ENCODE measurements at places on chromosomes 6 and 20.

DNA sequence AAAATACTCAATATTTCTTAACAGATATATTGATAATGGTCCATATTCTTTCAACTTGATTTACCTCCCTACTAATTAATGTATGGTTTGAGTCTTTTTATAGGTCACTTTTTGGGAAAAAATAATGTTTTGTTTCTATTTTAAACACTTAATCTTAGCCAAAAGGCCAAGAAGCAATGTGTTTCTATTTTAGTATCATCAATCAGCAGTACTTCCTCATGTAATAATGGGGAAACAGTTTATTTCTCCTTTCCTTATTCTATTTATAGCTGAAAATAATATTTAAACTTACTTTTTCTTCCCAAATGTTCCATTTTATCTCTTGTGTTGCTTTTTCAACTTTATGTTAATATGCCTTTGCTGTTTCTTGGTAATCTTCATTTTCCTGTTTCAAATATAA is 295.1 kb downstream of the ALDH8A1 start:
- DNase-seq, result no peak

DNA sequence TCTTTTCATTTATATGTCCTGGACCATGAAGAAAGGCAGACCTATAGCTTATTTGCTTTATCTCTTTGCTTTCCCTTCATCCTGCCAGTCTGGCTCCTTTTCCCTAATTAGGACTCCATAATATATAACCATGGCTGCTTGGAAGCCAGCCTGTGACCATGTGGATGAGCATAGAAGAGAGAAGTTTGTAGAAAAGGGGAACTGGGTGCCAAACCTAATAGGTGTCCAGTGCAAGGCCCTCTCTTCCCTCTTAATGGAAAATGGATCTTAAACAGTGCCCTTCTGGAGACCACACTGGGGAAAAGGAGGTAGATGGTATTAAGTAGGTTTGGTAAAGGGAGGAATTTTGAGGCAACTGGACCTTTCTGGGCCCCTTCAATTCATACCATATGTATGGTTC is 16.7 kb upstream of the OSTM1 start:
- no peak for DNase-seq

DNA sequence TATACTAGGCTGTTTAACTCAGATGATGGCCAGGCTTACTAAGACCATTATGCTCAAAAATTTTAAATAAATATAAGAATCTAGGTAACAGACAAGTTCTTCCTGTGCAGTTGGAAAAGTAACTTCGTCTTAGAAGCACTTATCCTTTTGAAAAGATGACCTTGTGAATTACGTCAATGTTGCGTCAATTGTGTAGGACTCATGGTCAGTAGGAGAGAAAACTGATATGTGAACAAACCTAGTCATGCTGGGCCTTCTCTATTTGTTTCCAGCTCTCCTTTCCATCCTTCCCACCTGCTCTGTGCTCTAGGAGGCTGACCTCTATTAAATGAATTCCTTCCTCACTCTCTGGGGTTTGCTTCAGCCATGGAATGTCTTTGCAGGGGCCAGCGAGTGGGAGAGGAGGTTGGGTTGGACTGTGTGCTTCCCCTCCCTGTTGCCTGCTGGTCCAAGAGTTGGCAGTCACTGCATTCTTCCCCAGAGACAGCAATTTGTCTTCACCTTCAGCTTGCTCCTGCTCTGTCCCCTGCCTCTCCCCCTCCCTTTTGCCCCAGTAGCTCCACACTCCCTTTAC is 128.0 kb upstream of the TNFAIP3 start:
- DNase-seq, result no peak

GRCh38 chr6:137957471-137957870 is 90.4 kb downstream of the TNFAIP3 start:
- DNase-seq, result no peak

- DNase-seq, result no peak
Measured at GRCh38 chr6:17585766-17586490, 14.2 kb upstream of the FAM8A1 start.

GRCh38 chr6:137910424-137910834 is 43.4 kb downstream of the TNFAIP3 start:
- no peak for DNase-seq

- no peak for DNase-seq
Measured at GRCh38 chr6:64590965-64591675, 955.5 kb downstream of the PHF3 start.

DNA sequence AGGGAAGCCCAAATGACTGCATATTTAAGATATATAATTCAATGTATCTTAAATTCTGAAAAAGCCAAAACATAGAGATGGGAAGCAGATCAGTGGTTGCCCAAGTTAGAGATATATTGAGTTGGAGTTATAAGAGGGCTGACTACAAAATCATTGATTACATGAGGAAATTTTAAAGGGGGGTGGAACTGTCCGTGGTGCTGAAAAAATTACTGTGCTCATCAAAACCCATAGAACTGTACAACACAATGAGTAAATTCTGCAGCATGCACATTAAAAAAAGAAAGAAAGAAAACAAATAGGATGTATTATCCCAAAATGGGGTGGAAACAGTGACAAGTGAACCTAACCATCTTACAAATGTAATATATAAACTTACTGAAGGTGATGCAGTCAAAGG is 100.9 kb downstream of the FUT9 start:
- peak; percentile 6 for DNase-seq

GRCh38 chr6:2061880-2062279 is 183.5 kb downstream of the GMDS start:
- DNase-seq, result no peak

DNA sequence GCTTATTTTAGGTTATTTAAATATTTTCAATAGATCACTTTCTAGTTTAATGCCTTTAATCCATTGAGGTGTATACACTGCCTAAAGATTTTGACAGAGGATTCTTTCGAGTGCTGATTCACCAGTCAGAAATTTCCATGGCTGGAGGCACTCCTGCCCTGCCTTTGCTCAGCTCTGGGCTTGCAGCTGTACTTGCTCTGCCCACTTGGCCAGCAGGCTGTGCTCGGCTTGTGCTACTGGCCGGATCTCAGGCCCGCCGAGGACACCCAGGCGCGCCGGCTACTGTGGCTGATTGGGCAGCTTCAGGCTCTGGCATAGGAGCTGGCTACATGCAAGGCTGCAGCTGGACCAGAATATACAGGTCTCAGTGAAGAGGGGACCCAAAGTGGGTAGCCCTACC is 675.1 kb upstream of the MMS22L start:
- no peak for DNase-seq

DNA sequence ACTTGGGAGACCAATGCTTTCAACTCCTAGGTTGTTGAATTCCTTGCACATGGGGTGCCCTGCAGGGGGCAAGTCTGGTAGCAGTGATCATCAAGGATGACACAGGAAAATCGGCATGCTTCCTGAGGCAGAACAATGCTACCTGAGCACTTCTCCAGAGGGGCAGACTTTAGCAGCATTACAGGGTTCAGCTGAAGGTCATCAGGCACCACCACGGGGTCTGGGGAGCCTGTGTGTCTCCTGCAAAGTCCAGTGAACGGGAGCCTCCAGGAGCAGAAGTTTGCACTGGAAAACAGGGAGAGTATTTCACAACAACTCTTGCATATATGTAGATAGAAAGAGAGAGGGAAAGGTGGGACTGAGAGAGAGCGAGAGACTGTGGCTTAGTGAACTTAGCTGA is 10.2 kb downstream of the VSX1 start:
- DNase-seq, result peak; percentile 2

GRCh38 chr20:64119301-64119680 is 11.9 kb upstream of the NPBWR2 start:
- DNase-seq, result no peak

DNA sequence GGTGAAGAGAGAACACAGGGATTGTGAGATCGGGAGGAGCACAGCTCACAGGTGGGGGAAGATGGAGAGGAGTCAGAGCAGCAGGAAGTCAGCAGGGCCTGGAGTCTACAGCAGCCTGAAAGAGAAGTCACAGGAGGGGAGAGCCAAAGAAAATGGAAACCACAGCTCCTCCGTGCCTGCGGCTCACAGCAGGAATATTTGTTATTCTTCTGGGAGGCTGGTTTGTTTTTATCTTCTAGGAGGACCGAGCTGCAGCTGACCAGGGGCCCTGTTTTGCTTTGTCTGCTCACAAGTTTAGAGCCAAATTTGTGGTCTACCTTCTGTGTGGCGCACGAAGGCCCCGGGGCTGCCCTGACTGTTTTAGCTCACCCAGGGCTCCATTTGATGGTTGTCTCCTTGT is 81.8 kb downstream of the CLIC5 start:
- DNase-seq, result no peak

DNA sequence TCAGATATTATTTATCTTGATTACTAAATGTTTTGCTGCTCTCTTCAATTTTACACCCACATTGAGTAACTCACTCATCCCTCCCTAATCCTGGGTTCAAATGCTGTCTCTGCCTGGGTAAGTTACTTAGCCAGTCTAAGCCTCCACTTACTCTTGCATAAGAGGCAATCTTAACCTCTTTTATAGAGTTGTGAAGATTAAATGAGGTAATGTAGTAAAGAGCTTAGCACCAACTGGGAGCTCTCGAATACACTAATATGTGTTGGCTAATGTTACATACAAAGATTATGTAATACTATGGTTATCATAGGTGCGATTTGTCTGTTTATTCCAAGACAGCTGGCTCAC is 134.4 kb upstream of the STMND1 start:
- DNase-seq, result no peak

DNA sequence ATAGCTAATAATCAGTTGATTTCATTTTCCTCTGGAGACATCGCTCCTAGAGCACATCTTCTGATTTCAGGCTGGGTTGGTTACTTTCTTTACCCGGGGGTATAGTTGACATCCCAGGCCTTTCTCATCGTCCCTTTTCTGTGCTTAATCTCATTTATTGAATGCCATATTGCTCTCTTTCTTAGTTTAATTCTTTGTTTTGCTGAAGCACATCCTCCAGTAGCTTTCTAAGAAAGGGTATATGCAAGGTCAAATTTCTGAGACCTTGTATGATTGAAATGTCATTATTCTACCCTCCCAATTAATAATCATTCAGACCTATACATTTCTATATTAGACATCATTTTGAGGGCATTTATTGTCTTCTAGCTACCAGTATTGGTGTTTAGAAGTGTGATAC is 2.6 kb upstream of the C20orf141 start:
- no peak for DNase-seq

DNA sequence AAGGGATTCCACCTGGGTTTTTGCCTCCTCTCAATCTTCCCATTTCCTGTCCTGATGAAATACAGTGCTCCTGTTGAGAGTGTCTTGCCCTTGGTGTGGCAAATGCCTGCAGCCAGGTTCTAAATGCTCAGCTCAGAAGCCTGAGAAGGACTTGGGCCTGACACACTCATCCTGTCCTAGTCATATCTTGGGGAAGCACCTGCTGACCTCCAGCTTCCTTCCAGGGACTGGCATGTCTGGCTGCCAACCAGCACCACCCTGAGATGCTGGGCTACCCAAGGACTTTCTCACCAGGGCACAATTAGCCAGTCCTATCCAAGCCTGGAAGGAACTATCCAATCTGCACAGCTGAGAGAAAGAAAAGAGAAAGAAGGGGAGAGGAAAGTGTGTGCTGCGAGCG is 43.4 kb downstream of the LRFN2 start:
- DNase-seq, result peak; percentile 40

DNA sequence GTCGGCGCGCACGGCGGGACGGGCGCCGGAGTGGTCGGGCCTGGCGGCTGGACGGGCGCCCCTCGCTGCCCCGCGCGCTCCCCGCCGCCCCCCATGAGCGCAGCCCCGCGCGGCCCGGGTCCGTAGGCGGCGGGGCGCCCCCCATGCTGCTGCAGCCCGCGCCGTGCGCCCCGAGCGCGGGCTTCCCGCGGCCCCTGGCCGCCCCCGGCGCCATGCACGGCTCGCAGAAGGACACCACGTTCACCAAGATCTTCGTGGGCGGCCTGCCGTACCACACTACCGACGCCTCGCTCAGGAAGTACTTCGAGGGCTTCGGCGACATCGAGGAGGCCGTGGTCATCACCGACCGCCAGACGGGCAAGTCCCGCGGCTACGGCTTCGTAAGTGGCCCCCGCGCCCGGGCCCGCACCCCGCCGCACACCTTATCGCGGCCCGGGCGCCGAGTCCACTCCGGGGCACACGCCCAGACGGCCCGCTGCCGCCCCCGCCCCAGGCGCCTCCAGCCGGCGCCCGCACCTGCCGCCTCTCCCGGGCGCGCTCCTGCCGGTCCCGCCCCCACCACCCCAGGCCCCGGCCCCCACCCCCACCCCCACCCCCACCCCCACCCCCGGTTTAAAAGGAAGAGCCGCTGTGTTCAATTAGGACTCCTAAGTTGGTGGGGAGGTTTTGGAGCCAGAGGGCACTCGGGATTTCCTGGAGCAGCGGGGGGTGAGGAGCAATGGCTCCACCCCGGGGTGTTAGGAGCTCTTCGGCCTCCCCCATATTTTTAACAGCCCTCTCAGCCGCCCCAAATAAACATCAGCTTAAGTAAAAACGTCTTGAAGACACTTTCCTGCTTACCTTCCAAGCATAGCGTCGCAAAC is 474 bp downstream of the RBM38 start:
- DNase-seq, result no peak

- no peak for DNase-seq
Measured at GRCh38 chr6:139294090-139294489, 2.3 kb upstream of the TXLNB start.

DNA sequence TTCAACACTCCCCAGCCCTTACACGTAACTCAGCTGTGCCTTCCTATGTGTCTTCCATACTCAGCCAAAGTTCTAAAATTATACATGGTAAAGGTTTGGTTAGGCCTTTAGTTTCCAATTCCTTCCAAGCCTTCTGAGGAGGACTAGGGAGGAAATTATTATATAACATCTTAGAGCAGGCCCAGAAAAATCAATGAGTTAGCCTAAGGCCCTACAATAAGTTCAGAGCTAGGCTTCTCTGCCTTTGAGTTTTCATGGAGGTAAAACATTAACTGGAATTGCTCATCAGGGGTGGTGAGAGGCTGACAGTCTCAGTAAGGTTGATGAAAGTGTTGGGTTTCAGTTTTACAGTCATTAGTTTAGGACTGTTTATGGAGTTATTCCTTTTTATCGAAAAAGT is 286.0 kb downstream of the ADGB start:
- no peak for DNase-seq

GRCh38 chr6:54428431-54428830 is 120.2 kb downstream of the TINAG start:
- no peak for DNase-seq

DNA sequence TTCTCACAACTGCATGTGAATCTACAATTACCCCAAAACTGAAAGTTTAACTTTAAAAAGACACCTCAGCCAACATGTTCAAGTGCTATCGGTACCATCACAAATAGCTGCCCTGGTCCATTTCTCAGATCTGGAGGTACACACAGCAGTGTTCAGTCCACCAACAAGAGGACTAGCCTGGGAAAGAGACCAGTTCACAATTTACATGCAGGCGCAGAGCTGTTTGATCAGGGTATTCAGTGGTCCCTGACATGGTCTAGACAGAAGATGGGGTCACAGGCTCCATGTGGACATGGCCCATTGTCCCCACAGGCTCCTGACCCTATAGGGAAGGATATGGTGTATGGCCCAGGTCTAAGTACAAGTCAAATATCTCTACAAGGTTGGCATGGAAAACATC is 15.6 kb upstream of the TGM6 start:
- no peak for DNase-seq
